Activated CD8-positive, alpha-beta memory T cell treated with anti-CD3 and anti-CD28 coated beads for 48 hours (primary cell): ENCODE measurements at places on chromosomes 7 and 10.

DNA sequence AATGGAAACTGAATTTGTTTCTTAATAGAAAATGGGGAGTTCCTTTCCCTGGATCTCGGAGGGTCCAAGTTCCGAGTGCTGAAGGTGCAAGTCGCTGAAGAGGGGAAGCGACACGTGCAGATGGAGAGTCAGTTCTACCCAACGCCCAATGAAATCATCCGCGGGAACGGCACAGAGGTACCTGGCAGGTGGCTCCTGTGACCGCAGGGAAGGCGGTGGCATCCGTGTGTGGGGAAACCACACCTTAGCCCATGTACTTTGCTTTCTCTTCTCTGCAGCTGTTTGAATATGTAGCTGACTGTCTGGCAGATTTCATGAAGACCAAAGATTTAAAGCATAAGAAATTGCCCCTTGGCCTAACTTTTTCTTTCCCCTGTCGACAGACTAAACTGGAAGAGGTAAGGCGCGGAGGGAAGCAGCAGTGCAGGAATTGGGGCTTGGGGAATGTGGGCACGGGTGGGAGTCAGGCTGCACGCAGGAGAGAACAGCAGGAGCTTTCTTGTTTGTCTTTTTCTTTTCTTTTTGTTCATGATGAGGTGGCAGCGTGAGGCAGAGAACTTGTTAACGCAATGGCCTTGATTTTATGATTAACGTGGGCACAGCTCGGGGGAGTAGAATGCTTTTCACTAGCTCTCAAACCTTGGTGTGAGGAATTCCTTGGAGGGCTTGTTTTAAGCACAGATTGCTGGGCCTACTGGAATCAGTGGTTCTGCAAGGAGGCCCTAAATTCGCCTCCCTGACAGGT is 12.8 kb downstream of the HKDC1 start:
- DNase-seq, result no peak

DNA sequence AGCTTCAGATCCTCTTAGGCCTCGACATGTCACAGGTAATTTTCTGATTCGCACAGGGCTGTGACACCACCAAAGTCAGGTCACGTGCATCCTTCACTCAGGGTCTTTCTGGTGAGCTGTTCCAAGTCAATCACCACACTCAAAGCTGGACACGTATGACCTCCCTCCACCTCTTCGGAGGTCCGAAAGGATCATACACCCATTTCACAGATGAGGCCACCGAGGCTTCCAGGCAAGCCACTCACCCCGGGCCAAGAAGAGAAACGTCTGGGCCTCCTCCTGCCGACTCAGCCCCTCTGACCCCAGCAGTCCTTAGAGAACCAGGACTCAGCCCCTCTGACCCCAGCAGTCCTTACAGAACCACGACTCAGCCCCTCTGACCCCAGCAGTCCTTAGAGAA is 74.6 kb downstream of the FOXL3 start:
- DNase-seq, result no peak

- no peak for DNase-seq
Measured at GRCh38 chr10:103669243-103669929, 175.9 kb downstream of the NEURL1 start.

GRCh38 chr10:28815681-28816080 is 138.4 kb downstream of the BAMBI start:
- DNase-seq, result no peak

DNA sequence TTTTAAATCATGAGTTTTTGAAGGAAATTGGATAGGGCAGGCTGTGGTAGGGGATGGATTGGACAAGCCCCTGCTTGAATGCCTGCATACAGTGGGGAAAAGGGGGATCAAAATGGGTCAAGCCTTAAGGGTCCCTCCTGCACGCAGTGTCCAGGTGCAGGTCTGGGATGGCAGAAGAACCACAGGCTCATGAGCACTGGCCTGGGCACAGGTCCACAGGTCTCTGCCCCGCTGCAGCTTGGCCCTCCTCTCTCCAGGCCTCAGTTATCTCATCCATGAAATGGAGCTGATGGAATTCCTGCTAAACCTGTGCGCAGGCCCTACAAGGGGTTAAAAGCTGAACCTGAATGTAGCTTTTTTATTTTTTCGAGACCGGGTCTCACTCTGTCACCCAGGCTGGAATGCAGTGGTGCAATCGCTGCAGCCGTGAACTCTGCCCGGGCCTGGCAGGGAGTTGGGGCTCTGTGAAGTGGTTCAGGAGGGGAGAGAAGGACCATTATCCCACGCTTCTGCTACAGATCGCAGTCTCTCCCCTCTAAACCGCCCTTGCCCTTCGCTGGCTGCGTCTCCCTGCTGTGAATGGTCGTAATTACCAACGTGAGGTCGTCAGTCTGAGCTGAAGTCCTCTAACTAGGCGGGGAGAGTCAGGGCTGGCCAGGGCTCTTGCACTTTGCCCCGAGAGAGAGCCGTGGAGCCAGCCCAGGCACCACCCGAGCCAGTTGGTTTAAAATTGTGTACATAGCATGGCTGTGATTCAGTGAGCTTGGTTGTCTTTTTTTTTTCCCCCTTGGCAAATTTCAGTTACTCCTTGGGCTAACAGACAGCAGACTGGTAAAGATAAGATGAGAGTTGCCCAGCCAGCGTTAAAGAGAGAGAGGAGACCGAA is 77.5 kb upstream of the GTF2I start:
- DNase-seq, result no peak

- no peak for DNase-seq
Measured at GRCh38 chr7:116633131-116633988, 38.6 kb upstream of the MET start.

DNA sequence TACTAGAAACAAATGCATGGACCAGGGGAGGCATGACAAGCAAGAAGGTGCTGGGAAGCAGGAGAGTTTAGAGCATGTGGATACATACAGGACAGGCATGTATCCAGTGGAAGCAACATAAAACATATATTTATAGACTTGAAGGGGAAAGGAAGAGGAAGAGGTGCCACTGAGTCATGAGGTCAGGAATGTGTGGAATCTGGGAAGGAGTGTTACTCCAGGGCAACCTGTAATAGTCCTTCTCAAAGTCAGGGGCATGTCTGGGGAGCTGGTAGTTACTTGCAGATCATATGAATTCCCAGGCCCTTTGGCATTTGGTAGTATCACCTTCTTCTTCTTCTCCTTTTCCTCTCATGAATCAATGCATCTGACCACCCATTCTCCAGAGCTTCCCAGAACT is 246.6 kb downstream of the XPNPEP1 start:
- no peak for DNase-seq

GRCh38 chr10:108685863-108686531 is 1237.3 kb downstream of the XPNPEP1 start:
- DNase-seq, result no peak

DNA sequence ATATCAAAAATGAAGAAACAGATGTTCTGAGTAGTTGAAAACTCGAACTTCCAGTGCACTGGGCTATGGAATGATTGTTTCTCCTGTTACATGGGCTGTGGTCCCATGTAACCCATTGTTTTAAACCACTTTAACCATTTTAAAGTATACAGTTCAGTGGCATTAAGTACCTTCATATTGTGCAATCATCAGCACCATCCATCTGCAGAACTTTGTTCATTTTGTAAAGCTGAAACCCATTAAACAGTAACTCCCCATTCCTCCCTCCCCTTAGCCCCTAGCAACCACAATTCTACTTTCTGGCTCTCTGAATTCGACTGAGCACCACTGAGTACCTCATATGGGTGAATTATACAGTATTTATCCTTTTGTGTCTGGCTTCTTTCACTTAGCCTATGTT is 217.4 kb downstream of the LRMDA start:
- no peak for DNase-seq

DNA sequence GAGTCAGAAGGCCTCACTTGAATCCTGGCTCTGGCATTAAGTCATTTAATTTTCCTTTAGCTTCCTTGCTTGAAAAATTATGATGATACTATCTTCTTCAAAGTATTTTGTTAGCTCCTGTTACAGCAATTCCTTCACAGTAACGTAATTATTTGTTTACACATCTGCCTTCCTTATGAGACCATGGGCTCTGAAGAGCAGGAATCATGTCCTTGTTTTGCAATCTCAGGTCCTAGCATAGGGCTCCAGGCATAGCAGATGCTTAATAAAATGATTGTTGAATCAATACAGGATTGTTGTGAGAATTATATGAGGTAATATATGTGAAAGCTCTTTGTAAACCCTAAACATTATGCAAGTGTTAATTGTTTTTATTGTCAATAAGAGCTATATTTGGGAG is 25.5 kb downstream of the KLHDC10 start:
- no peak for DNase-seq

- no peak for DNase-seq
Measured at GRCh38 chr7:138784692-138785091, 13.1 kb upstream of the TMEM213 start.

GRCh38 chr7:15874774-15875173 is 188.3 kb upstream of the MEOX2 start:
- no peak for DNase-seq

DNA sequence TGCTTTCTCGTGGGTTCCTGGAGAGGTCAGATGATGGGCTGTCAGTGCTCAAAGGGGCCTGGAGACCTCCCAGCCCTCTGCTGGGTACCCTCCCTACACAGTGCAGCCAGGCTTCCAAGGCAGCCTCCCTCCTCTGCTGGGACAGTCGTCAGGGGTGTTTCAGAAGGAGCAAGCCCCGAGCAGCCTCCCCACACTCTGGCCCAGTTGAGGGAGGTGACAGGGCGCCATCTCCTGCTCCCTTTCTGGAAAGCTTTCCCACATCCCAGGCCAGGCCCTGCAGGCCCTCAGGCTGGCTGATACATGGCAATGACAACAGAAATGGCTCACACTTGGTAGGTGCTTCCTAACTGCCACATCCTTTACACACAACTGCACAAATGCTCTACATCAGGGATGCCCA is 32.1 kb downstream of the KCNMA1 start:
- no peak for DNase-seq

DNA sequence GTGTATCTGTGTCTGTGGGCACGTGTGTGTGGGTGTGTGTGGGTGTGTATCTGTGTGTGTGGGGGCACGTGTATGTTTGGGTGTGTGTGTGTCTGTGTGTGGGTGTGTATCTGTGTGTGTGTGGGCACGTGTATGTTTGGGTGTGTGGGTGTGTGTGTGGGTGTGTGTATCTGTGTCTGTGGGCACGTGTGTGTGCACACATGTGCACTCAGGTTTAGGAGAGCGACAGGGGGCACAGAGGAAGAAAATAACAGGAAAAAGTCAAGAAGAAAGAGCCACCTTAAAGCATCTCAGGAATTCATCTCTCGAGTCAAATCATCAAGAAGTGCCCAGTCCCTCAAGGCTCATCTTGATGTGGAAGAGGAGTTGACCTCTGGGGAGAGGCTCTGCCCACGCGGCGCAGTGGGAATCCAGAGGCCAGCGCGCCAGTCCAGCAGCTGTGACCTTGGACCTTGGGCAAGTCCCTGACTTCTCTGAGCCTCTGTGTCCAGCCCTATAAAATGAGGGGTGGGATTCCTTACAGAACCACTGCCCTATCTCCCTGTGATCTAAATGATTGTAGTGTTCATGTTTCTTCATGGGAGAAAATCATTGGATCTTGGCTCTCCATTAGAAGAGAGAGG is 147.8 kb downstream of the RGS10 start:
- DNase-seq, result no peak
